ENCODE measurements at places on chromosomes 13 and 19.

- DNase-seq: no peak
Observed at GRCh38 chr13:80865329-80865728, 524.4 kb upstream of the SPRY2 start.

DNA sequence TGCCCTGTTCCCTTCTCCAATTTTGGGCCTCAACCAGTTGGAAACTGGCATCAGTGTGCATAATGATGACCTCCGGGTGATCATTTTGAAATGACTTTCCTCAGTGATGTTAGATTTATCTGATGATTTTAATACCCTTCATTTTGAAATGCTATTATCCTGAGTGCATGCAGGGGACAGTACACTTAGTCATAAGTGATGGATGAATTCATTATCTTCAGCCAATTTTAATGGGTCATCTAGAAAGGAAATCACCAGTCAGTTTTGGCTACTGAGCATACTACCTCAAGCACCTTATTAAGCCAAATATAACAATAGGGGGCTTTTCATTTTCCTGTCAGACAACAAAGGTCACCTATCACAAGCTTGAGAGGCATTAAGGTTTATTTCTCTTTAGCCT is 118.5 kb upstream of the MIR17HG start:
- DNase-seq: no peak

GRCh38 chr13:33262062-33262487 is 23.5 kb downstream of the STARD13 start:
- no peak for DNase-seq

DNA sequence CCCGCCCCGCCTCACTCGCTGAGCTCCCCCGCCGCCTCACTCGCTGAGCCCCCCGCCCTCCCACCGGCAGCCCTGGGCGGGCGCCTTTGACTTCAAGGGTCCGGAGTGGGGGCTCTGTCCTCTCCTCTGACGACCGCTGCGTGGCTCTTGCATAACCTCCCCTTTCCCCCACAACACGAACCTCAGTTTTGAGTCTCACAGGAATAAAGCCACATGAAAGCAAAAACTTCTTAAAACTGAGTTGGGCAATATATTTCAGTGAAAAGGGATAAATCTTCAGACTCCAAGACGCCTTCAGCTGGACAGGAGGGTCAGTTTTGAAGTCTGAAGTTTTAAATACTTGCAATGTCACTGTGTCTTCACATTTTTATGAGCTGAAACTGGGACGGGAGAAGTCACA is 70.6 kb upstream of the C13orf46 start:
- no peak for DNase-seq

DNA sequence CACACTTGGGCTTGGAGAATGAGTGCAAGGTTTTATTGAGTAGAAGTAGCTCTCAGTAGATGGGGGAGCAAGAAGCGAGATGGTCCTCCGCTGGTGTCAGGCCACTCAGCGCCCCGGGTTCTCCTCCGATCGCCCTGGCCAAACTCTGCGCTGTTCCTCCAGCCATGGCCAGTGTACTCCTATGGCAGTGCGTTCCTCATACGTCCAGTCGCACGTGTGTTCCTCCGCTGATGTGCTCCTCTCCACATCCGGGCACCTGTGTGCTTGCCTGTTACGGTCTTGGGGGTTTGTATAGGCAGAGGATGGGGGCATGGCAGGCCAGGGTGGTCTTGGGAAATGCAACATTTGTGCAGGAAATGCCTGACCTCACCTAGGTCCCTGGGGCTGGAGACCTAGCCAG is 1899.4 kb downstream of the PCDH9 start:
- DNase-seq: no peak

- no peak for DNase-seq
Observed at GRCh38 chr13:44198826-44199225, 174.8 kb upstream of the SERP2 start.

DNA sequence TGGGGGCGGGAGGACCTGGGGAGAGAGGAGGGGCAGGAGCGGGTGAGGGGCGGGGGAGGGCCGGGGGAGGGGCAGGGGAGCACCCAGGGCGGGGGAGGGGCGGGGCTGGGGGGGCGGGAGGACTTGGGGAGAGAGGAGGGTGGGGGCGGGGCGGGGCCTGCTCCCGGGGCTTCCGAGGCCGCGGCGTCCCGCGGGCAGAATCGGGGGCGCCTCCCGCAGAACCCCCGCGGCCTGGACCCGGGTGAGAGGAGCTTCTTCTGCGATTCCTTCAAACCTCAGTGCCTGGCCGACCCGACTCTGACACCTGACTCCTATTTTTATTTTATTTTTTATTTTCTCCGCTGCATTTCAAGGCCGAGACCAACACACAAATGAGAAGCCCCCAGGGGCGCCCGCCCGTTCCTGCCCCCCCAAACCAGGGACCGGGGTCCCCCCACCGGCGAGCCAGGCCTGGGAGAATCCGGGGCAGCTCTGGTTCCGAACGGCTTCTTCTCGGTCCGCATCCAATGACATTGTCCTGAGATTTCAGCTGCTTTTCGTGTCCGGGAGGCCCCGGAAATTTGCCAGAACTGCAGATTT is 470 bp upstream of the GRTP1 start:
- DNase-seq: no peak

- DNase-seq: no peak
Observed at GRCh38 chr13:97555034-97555433, 121.1 kb downstream of the RAP2A start.

- DNase-seq: no peak
Observed at GRCh38 chr13:112782429-112783010, 92.7 kb downstream of the ATP11A start.

DNA sequence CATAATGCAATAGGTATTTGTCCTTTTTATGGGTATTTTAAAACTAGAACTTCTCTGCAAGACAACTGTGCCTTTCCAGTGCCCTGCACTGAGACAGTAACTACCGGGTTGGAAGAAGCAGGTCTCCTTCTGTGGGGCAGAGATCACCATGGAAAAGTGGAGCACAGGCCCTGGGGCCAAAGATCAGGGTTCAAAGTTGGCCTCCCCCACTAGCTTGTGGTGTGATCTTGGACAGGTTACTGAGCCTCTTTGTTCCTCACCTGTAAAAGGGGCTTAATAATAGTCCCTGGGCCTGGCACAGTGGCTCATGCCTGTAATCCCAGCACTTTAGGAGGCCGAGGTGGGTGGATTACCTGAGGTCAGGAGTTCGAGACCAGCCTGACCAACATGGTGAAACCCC is 68.3 kb downstream of the CEBPG start:
- no peak for DNase-seq

DNA sequence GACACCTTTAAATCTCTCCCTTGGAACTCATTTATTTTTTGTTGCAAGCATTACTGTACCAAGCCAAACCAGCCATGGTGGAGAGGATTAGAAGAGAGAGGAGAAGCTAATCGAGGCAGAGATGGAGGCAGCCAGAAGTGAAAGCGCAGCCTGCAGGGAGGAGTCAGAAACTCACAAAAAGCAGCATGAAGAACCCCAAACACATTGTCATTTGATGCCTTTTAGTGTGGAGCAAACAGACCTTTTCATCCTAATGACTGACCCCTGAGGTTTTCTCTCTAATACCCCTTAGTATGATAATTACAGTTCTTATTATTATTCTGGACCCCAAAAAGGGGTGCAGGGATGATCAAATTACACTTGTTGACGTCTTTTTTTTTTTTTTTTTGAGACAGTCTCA is 62.5 kb downstream of the TNFRSF19 start:
- DNase-seq: no peak

- no peak for DNase-seq
Observed at GRCh38 chr13:68390987-68391386, 1160.9 kb upstream of the PCDH9 start.

Measured in globus pallidus (tissue), 1 donor.